ENCODE measurements at places on chromosomes 16 and 17. TPM values are rescaled to one million over a fixed set of nuclear protein-coding genes. Genes with fewer than 3 reads are reported as not detected.

Gene TK1
- total RNA-seq = 21.1 TPM

DNA sequence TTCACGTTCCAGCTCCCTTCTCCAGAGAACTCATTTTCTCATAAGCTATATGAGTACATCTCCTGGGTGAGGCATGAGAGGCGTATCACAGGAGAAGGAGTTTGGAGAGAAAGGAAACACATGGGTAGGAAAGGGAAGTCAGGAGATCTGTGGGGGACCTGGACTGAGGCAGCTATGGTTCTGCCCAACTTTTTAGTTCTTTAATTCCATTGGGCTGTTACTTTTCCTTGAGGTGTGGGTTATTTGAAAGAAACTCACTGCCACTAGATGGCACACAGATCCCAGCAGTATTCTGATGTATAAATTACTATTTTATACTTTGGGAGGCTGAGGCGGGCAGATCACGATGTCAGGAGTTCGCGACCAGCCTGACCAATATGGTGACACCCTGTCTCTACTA lies 63.6 kb downstream of the NUP93 start:
- no peak for DNase-seq

Gene MMP28
- total RNA-seq = 0.17 TPM

Gene MT4
- not detected for total RNA-seq

Gene PYY
- total RNA-seq = 0.48 TPM

- DNase-seq = no peak
Observed at GRCh38 chr17:7192271-7192937, 13.2 kb upstream of the ASGR1 start.

- peak; percentile 45 for DNase-seq
Observed at GRCh38 chr17:6608321-6608720, 32.2 kb downstream of the KIAA0753 start.

- no peak for DNase-seq
Observed at GRCh38 chr16:4018391-4018790, 97.9 kb downstream of the ADCY9 start.
